Cerebellar nuclear complex (tissue), 1 donor: ENCODE measurements at places on chromosomes 6 and 20.

- no peak for DNase-seq
Observed at GRCh38 chr6:144722154-144722737, 437.1 kb downstream of the UTRN start.

DNA sequence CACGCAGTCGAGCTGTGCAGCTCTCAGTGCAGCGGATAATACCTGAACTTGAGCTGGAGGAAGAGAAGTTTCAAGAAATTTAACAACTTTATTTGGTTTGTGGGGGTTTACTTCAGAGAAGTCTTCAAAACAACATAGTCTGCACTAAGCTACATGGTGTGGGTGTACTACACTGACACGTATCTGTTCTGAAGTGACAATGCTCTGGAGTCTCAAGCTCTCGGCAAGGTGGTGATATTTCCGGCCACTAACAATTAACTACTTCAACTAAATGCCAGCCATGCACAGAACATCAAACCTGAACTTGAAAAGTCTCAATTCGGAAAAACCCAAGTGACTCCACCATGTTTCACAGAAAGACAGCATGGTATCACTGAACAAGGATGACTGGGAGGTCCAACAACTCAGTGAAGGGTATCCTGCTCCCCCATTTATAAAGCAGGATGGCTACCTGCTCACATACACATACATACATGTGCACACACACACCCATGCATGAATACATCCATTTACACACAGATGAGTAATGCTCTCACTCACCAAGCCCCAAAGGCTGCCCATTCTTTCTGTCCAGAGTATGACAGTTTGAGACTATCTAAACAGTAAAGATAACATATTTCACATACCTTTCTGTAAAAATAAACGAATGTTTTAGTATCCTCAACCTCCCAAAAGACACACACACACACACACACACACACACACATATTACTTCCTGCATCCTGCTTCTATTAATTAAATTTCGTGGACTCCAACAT is 15.4 kb upstream of the ANKRD60 start:
- DNase-seq, result no peak

- DNase-seq, result no peak
Observed at GRCh38 chr6:159606786-159607185, 86.3 kb downstream of the SOD2 start.

DNA sequence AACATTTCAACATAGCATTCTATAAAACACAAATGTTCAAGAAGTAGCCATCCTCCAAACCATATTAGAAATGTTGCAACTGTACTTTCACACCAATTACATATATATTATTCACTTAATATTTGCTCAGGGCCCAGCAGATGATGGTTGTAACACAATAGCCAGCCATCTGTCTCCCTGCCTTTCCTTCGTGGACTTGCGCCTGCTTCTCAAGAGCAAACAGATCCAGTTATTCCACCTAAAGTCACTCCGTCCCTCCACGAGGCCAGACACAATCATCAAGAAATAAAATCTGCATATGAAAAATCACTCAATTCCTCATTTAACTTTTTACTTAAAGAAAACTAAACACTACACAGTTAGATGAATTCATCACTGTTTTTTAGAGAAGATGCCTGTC is 160.4 kb downstream of the RALGAPA2 start:
- DNase-seq, result no peak

DNA sequence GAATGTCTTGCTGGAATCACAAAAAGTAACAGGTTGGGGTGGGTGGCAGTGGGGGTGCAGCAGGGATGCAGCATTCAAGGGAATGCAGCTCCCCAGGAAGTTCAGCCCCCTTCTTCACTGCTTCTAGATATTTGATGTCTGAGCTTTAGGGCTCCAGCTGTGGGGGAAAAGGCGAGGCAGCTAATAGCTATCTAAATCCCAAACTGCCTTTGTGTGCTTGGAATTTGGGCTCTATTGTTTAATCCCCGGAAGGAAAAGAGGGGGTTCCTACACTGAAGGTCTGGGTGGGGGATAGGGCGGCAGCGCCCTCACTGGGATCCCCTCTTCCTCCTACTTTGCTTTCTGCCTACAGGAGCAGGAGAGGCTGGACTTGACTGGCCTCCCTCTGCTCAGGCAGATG is 116.5 kb downstream of the SOBP start:
- no peak for DNase-seq

GRCh38 chr6:109475625-109476024 is 7.4 kb downstream of the ZBTB24 start:
- DNase-seq, result no peak
